Placental epithelial cell (primary cell): ENCODE measurements at places on chromosomes 1 and 21. TPM values are rescaled to one million over a fixed set of nuclear protein-coding genes. Genes with fewer than 3 reads are reported as not detected.

Gene NHLH1
- under 0.01 and 0.11 TPM in 2 replicates for total RNA-seq

Gene LAD1
- total RNA-seq = 22.8 and 33.3 TPM in 2 replicates

Gene LDLRAD1
- total RNA-seq = not detected in 2 replicates

Gene AMIGO1
- 0.65 and 0.79 TPM in 2 replicates for total RNA-seq

Gene DNASE2B
- not detected in 2 replicates for total RNA-seq

Gene WNT2B
- total RNA-seq = 3.6 and 5.5 TPM in 2 replicates

Gene GPR37L1
- under 0.01 TPM in 1 of 2 replicates, not detected in the other for total RNA-seq

Gene CLSTN1
- 85.2 and 99.4 TPM in 2 replicates for total RNA-seq

Gene FCRLA
- total RNA-seq = not detected in 2 replicates

Gene COL18A1
- 0.39 and 2.5 TPM in 2 replicates for total RNA-seq

Gene HPDL
- 1.3 and 2.0 TPM in 2 replicates for total RNA-seq

Gene GPR25
- not detected in 2 replicates for total RNA-seq

Gene ASH1L
- 29.1 and 47.1 TPM in 2 replicates for total RNA-seq

Gene TMEM269
- total RNA-seq = 0.22 TPM in 1 of 2 replicates, not detected in the other

Gene ESPN
- under 0.01 TPM in 1 of 2 replicates, not detected in the other for total RNA-seq

Gene KDM5B
- total RNA-seq = 125 and 194 TPM in 2 replicates

Gene NTMT2
- total RNA-seq = not detected in 2 replicates

Gene VTCN1
- total RNA-seq = 62.7 and 286 TPM in 2 replicates

Gene TTLL7
- 10.7 and 13.7 TPM in 2 replicates for total RNA-seq

Gene ECM1
- total RNA-seq = 18.4 and 27.9 TPM in 2 replicates

Gene CD34
- not detected in 2 replicates for total RNA-seq

Gene FHAD1
- not detected in 2 replicates for total RNA-seq

Gene LCE2D
- total RNA-seq = not detected in 2 replicates

Gene RIIAD1
- total RNA-seq = not detected in 2 replicates

Gene BNIPL
- total RNA-seq = 66.4 and 157 TPM in 2 replicates

Gene HSF2BP
- 11.0 and 16.1 TPM in 2 replicates for total RNA-seq

Gene ARHGAP29
- total RNA-seq = 89.1 and 182 TPM in 2 replicates

Gene ERVH48-1
- not detected in 2 replicates for total RNA-seq

Gene TMED5
- 51.4 and 67.0 TPM in 2 replicates for total RNA-seq

Gene TCHHL1
- total RNA-seq = not detected in 2 replicates

Gene SH2D2A
- total RNA-seq = 1.2 TPM in 1 of 2 replicates, not detected in the other

Gene S100A2
- total RNA-seq = 5.2 and 8.2 TPM in 2 replicates

Gene FAM110D
- total RNA-seq = not detected in 2 replicates

Gene FMOD
- under 0.01 TPM in 1 of 2 replicates, not detected in the other for total RNA-seq

Gene ANKRD34A
- 0.22 and 0.39 TPM in 2 replicates for total RNA-seq

Gene SPATA45
- total RNA-seq = not detected in 2 replicates

Gene FMO4
- 4.8 and 5.1 TPM in 2 replicates for total RNA-seq

Gene HCRTR1
- total RNA-seq = not detected in 2 replicates

Gene C1orf87
- not detected in 2 replicates for total RNA-seq

Gene PCBP3
- 0.39 TPM in 1 of 2 replicates, not detected in the other for total RNA-seq

Gene LUZP1
- 15.3 and 23.3 TPM in 2 replicates for total RNA-seq

Gene DCST1
- 0.22 TPM in 1 of 2 replicates, not detected in the other for total RNA-seq

Gene DYRK1A
- 82.8 and 98.0 TPM in 2 replicates for total RNA-seq

Gene RAD54L
- 3.1 and 3.3 TPM in 2 replicates for total RNA-seq

Gene CSTB
- total RNA-seq = 6.7 and 18.8 TPM in 2 replicates
